ENCODE measurements at places on chromosomes 5 and 9.
A peak's percentile ranks its signal among the peaks of the same experiment; 100 is the strongest.

GRCh38 chr5:162128117-162128516, 60.5 kb downstream of the GABRG2 start:
- no peak for DNase-seq

DNA sequence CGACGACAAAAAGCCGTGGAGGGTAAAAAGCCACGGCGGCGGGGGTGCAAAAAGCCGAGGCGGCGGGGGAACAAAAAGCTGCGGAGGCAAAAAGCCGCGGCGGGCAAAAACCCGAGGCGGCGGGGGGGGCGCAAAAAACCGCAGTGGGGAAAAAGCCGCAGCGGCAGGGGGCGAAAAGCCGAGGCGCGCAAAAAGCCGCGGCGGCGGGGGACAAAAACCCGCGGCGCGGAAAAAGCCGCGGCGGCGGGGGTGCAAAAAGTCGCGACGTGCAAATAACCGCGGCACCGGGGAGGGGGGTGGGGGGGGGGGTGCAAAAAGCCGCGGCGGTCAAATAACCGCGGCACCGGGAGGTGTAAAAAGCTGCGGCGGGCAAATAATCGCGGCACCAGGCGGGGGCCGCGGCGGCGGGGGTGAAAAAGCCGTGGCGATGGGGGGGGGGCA, 511.5 kb downstream of the FOXD4L5 start:
- DNase-seq = peak; percentile 36

GRCh38 chr9:14908295-14909180, 1.7 kb downstream of the FREM1 start:
- DNase-seq = no peak

DNA sequence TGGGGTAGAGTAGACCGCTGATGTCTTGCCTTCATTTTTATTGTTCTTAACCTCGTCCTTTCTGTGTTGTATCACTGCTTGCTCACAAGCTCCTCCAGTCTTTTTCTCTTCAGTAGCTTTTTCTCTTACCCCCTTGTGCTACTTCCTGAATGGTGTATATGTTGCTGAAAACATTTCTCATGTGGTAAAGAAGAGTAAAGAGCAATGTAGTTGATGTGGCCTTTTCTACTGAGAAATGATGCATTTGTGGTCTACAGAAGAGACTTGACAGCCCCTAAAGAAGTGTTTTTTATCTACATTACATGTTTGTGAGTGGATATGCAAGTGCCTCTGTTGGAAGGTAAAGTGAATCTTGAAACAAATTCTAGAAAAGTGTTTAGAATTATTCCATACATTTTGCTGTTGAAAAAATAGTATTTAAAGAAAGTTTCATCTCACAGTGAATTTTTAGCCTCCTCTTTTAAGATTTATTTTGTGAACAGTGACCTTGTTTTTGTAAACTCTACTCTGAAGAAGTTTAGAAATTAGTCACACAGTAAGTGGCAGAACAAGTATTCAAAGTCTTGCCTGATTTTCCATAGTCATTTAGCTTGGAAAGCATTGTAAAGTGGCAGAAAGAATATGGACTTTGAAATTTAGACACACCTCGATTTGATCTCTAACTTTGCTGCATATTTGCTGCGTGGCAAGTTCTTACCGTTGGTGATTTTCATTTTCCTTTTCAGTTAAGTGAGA, 17.4 kb downstream of the CDC42SE2 start:
- DNase-seq = peak; percentile 88

DNA sequence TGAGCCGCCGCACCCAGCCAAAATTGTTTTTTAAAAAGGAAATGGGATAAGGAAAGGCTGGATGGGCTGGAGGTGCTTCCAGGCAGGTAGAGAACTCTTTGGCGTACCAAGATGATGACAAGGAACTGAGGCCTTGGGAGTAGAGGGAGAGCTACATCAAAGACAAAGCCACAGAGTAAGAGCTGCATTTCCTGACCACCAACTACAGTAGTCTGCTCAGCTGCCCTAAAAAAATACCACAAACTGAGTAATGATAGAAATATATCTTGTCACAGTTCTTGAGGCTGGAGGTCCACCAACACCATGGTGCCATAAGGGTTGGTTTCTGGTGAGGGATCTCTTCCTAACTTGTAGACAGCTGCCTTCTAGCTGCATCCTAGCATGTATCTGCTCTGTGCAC, 8.2 kb downstream of the OR1K1 start:
- no peak for DNase-seq

- DNase-seq = no peak
These were observed 80.8 kb downstream of the HRH2 start for GRCh38 chr5:175738602-175739133.

DNA sequence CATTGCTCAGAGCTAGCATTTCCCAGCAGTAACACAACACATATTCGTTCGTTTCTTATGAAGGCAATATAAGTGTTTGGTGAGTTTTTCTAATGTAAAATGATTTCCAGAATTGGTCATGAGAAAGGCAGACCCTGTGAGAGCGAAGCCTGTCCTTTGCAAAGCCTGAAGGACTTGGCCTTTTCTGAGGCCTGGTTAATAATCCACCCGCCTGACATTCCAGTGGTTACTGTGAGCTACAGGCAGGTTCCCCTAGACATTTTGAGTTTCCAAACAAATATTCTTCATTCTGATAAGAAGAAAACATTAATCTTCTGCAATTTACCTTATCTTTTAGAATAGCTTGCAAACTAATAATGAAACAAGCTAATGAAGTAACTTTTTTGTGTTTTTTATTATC, 38.0 kb downstream of the ADAMTS16 start:
- DNase-seq = no peak

- DNase-seq = no peak
These were observed 20.8 kb downstream of the GPRIN1 start for GRCh38 chr5:176589039-176589769.

- DNase-seq = no peak
These were observed 339.3 kb downstream of the DRD1 start for GRCh38 chr5:175104677-175105076.

DNA sequence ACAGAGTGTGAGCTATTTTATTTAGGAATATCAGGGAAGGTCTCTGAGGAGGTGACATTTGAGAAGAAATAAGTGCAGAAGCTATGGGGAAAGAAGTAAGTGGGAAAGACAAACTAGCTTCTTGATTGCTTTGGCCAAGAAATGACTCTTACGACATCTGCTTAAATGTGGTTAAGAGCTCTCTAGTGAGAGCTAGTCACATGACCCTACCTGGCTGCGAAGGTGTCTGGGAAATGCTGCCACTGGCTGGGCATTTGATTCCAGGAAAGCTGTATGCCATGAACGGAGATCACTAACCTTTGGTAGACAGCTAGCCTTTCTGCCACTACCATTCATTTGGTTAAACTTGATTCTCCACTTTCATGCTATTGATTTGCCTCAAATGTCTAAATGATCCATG, 80.1 kb downstream of the KIAA0825 start:
- no peak for DNase-seq

GRCh38 chr9:136012651-136013050, 51.5 kb upstream of the UBAC1 start:
- DNase-seq = no peak

- DNase-seq = no peak
These were observed 299.6 kb downstream of the FGF10 start for GRCh38 chr5:44089424-44090144.

- DNase-seq = no peak
These were observed 26.5 kb upstream of the CDKN2B start for GRCh38 chr9:22035591-22036011.

GRCh38 chr5:168752012-168752411, 172.8 kb upstream of the PANK3 start:
- DNase-seq = no peak

- peak; percentile 46 for DNase-seq
These were observed 36.2 kb upstream of the OTULIN start for GRCh38 chr5:14628346-14628745.

DNA sequence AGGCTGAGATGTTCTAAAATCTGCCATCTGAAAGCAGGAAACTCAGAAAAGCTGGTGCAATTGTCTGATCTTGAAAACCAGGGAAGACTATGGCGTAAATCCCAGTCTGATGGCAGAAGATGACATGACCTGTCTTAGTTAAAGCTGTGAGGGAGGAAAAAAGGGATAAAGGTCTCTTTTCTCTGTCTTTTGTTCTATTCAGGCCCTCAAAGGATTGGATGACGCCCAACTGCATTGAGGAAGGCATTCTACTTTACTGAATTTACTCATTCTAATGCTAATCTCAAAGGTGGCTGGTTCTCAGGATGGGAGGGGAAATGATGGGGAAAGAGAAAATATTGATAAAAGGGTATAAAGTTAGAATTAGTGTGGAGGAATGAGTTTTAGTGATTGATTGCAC, 312.8 kb upstream of the CTNND2 start:
- no peak for DNase-seq

DNA sequence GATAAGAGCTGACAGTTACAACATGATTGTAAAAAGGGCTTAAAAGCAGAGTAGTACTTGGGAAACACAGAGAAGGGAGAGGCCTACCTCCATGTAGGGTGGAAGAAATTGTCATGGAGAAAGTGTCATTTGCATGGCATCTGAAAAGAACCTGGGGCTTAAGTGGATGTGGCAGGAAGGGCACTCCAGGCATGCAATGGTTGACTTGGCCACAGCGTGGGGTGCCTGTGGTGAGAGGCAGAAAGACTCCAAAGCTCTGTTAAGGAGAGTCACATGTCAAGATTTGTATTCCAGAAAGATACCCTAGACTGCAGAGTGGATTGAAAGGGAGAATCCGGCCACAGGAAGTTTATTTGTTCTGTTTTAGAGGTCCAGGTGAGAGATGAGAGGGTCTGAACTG, 2.4 kb downstream of the POLR3G start:
- no peak for DNase-seq

- DNase-seq = no peak
These were observed 80.3 kb downstream of the EPB41L4A start for GRCh38 chr5:112338681-112339337.

- DNase-seq = no peak
These were observed 14.3 kb upstream of the GPX3 start for GRCh38 chr5:151005950-151006576.

DNA sequence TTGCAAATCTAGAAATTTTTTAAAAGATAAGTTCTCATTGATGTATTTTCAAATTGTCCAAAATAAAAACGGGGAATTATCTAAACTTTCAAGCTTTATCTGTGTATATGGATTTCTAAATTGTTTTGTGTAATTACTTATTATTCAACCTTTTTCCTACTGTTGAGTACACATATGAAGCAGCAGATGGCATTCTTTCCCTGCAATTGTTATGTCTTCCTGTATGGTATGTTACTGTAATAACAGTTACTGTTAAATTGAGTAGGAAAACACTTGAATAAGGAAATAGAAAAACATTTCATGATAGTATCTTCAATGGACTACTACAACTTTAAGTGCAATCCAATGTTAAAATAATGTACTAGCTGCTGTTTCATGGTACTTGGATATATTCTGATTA, 124.8 kb downstream of the RANBP17 start:
- no peak for DNase-seq

DNA sequence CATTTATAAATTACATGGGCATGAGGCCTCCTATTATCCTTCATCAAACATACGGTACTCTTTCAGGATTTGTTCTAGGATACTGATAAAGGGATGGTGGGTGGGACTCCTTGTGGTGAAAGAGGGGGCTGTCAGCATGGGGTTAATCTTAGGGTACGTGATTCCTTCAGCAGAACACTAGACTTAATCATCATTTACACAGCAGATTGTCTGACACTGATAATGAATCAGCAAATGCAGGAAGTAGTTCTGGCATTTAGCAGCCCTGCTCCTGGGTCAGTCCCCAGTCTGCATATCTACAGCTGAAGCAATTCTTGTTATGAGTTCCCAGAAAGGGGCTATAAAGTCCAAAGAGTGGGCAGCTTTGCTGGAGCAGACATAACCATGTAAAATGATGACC, 384.6 kb downstream of the SPOCK1 start:
- no peak for DNase-seq

GRCh38 chr5:143440448-143441115, 37.1 kb upstream of the NR3C1 start:
- DNase-seq = no peak

DNA sequence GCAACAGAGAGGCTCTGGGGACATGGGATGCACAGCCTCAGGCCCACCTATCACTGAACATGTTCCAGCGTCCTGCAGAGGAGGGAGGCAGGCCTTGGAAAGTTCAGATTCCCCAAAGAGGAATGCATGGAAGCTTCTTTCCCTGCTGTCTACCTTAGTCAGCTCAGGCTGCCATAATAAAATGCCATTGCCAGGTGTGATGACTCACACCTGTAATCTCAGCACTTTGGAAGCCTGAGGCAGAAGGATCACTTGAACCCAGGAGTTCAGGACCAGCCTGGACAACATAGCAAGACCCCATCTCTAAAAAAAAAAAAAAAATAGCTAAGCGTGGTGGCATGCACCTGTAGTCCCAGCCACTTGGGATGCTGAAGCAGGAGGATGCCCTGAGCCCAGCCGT, 24.5 kb upstream of the TOR1B start:
- no peak for DNase-seq

DNA sequence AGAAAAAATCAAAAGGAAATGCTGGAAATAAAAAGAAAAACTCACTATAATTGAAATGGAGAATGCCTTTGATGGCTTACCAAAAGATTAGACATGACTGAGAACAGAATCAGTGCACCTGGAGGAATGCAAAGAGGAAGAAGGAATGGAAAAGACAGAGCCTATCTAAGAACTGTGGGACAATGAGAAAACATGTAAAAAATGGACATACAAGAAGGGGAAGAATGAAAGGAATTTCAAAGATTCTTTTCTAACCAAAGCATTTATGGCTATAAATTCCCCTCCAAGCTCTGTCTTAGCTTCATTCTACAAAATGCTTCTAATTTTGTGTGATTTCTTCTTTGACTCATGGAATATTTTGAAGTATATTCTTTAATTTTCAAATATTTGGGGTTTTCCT, 47.5 kb upstream of the CLK4 start:
- DNase-seq = no peak

DNA sequence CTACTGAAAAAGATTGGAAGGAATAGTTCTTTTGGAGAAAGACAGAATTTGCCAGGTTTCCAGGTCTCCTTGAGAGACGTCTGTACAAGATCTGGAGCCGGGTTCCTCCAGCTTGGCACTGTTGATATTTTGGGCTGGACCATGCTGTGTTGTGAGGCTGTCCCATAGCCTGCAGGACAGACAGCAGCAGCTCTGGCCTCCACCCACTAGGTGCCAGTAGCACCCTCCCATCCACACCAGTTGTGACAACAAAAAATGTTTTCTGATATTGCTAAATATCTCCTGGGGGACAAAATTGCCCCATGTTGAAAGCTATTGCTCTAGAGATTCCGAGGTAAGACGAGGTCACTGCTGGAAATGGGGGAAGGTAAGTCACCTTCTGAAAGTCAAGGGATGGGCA, 287.7 kb upstream of the DAP start:
- DNase-seq = no peak

Measured in CD4-positive, alpha-beta T cell treated with Interleukin-10 for 1 hour (primary cell).